ENCODE measurements at places on chromosomes 1 and 21. TPM values are rescaled to one million over a fixed set of nuclear protein-coding genes. Genes with fewer than 3 reads are reported as not detected.

Gene MAST2
- 40.3 TPM for total RNA-seq

Gene ASH1L
- 32.1 TPM for total RNA-seq

Gene S100A2
- total RNA-seq = 2,255 TPM

Gene ALPL
- not detected for total RNA-seq

Gene C4BPA
- total RNA-seq = not detected

Gene PTPRC
- not detected for total RNA-seq

Gene RBP7
- not detected for total RNA-seq

Gene SPRR2E
- total RNA-seq = 0.47 TPM

Gene CCDC185
- total RNA-seq = not detected

Gene CYP4B1
- 0.52 TPM for total RNA-seq

Gene C1orf50
- total RNA-seq = 4.0 TPM
